ENCODE measurements at places on chromosomes 5 and 9. TPM values are rescaled to one million over a fixed set of nuclear protein-coding genes. Genes with fewer than 3 reads are reported as not detected.

Gene PCDHA1
- not detected for total RNA-seq

Gene PCDHGB3
- 1.2 TPM for total RNA-seq

Gene CRAT
- 14.5 TPM for total RNA-seq

- DNase-seq = no peak
These were observed 644 bp downstream of the BRD3 start for GRCh38 chr9:134066913-134067851.

DNA sequence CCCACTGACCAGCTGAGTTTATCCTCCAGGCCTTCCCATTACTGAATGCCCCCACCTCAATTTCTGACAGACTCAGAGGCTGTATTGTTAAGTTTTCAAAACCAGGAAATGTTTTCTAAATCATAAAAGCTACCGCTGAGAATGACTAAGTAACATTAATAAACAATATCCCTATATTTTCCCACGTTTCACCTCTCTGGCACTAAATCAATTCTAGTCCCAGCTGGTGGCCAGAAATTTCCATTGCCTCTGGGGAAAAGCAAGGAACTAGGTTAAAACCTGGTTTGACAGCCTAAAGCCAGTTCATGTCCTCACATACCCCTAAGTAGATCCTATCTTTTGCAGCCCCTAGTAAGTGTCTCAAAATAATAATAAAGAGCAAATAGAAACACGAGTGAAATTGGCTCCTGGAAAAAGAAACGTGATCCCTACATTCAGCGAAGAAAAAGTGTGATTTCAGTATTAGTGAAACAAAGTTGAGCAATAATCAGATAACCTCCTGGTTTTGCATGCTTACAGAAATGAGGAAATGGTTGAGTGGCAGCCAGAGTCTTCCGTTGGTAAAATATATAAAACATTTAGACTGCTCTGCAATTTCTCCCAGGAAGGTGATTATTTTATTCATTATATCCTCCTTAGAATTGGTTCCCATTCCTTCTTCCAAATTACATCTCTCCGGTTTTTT, 110.9 kb downstream of the ESM1 start:
- DNase-seq = no peak

DNA sequence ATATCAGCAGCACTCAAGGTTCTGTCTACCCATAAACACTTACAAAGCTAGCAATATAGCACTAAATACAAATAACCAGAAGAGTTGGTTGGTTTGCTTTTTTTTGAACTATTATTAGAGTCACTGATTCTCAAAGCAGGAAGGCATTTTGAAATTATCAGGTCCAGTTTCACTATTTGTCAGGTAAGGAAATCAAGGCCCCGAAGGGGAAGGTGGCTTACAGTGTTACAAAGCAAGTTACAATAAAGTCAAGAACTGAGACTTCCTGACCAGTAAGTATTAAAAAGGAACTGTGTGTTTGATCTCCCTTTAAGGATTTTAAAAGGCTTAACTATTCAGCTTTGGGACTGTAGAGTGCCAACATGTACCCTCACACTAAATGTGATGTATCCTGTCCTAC, 10.8 kb downstream of the C5orf15 start:
- DNase-seq = no peak

DNA sequence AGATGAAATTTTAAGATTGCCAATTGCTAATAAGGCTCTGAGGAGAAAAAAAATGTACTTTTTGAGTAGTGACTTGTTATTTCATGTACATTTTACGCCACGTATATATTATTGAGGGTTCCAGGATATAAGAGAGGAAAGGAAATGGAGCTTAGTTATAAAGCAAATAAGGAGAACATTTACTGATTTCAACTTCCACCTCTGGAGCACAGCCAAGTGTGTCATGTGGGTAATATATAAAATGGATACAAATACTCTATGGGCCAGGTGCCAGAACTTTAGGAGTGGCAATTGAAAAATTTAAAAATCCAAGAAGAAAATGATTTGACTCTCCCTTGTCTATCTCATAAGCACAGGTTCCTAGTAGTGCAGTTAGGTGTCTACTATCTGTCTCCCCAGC, 45.0 kb upstream of the VLDLR start:
- no peak for DNase-seq

- DNase-seq = no peak
These were observed 424.0 kb upstream of the CCNH start for GRCh38 chr5:87836696-87837095.

DNA sequence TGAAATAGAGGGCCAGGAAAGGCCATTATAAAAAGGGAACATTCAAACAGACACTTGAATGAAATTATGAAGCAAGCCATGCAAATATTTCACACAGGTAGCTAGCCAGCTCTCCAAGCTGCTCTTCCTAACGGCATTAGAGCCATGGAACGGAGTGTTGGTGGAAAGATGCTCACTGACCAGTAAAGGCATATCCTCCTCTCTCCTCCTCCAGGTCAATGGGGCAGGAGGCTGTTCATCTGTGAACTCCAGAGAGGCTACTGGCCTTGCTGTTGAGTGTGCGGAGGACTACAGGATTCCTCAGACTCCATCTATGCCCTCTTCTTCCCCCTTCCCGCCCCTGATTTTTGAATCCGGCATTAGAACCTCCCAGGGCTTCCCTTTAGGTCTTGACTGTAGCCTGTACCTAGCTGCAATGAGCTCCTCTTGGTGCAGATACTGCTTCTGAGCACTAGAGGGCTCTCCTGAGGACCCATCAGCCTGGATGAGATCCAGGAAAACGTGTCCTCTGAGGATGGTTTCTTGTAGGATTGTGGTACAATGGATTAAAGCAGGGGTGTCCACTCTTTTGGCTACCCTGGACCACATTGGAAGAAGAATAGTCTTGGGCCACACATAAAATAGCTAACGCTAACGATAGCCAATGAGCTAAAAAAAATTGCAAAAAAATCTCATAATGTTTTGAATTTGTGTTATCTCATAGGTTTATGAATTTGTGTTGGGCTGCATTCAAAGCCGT, 162.2 kb downstream of the SREK1 start:
- no peak for DNase-seq

GRCh38 chr5:73104326-73104725, 16.0 kb upstream of the TMEM171 start:
- no peak for DNase-seq

Data from type B pancreatic cell (in vitro differentiated cells).